ENCODE measurements at places on chromosomes 3 and 15.

GRCh38 chr15:62164014-62164395 is 1.1 kb downstream of the C2CD4B start:
- no peak for DNase-seq

DNA sequence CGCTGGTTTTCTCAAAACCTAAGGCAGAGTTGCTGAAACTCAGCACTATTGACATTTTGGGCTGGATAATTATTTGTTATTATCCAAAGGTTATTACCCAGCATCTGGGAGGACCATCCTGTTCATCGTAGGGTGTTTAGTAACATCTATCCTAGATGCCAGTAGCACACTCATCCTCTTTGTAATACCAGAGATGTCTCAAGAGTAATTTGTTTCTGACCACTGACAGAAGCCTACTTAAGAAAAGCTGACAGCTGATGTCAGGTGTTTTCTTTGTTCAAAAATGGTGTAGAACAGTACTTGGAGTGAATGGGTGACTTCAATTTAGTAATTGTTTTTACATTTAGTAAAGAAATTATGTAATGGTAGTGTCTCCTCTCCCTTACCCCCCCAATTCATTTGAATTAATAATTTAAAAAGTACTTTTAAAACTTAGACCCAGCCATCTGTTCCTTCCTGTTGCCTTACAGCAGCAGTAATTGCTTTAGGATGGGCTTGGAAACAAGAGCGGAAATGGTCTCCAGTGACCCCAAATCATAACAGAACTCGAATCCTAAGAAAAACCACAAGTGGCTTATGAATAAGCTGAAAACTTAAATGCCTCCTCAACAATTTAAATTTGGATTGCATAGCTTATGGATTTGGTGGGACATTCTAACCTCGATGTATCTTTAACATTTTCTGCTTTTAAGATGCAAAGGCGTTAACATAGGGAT is 105.4 kb downstream of the PTPRG start:
- no peak for DNase-seq

DNA sequence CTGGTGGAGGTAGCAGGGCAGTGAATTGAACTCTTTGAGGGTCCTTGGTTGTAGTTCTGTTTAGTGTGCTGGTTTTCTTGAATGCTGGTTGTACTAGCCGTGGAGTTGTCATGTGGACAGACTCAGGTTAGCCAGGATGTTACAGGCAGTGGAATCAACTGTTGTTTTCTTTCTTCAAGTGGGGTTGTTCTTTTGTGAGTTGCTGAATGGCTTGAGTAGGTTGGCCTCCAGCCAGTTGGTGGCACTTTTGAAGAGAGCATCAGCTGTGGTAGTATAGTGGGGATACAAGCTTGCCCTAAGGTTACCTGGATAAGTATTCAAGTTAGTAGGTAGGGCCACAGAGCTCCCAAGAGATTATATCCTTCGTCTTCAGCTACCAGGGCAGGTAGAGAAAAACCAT is 31.8 kb upstream of the RARB start:
- DNase-seq = no peak

DNA sequence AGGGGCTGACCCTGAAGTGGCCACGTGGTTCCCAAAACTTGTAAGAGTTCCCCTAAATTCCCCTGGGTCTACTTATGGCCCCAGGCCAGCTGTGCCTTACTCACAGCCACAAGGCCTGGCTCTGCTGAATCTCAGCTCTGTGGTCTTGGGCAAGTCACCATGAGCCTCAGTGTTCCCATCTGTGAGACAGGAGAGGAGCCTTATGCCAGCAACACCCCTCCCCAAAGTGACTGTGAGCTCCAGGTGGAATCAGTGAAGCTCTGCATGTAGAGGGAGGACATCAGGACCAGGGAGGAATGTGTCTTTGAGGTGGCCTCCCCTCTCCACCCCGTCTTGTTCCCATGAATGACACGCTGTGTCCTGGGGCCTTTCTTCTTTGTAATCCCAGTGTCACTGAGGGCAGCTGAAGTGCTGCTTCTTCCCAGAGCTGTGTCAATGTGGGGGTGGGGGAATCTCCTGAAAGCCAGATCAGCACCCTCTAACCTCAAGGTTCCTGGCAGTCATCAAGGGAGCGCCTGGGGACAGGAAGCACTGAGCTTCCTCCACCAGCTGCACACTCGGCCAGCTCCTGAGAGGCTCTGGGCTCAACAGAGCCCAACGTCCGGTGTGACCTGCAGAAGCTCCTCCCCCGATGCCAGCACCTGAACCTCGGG is 258.9 kb downstream of the UACA start:
- DNase-seq = no peak

GRCh38 chr3:118997190-118997589 is 37.5 kb downstream of the IGSF11 start:
- DNase-seq = no peak

DNA sequence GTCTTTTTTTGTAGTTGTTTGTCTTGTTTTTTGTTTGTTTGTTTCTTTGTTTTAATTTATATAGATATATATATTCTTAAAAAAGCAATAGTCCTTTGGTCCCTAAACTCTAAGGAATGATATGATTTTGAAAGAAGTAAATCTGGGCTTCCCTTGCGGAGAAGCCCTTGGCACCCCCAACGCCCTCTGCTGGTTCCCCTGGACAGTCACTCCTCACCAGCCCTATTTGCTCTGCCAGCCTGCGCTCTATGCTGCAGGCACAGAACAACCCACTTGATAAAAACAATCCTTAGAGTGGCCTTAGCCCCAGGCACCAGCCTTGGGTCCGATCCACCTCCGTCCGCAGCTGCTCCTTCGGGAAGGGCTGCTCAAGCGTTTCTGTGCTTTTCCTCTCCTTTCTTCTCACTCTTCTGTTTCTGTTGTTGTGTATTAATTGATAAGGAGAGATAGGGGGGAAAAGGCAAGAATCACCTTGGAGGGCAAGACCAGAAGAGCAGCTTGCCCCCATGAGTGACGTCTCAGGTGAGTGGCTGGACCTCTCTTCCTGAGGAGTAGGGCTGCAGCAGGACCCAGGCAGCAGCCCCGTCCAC is 13.7 kb upstream of the PARP6 start:
- DNase-seq = peak; percentile 46

DNA sequence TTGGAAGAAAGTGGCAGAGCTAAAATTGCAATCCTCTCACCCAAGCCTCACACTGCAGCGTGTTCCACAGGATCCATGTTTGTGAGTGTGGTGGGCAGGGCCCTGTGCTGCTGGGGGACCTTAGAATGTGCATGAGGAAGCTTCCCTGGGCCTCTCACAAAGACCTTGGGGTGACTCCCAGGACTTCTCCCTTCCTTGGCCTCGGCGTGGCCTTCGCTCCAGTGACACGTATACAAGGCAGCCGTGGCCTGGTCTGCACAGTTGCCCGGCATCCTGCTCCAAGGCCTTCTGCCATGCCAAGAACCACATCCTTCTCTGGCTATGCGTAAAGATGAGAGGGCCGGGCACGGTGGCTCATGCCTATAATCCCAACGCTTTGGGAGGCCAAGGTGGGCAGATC is 196.4 kb downstream of the UACA start:
- DNase-seq = no peak

DNA sequence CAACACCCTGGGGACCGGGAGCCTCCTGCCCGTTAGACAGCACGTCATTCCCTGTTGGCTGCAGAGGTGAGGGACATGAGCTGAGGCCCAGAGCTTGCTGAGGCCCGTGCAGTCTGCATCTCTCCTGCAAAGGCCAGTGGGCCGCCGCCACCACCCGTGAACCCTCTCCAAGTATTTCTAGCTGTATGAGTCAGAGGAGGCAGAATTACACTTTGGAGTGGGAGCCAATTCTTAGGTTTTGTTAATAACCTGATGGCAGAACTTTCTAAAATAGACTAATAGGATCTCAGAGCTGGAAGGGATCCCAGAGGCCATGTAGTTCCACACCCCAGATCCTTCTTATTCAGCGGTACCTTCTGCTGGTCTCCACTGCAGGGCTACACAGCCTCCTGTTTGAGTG is 335.2 kb upstream of the CTDSPL start:
- no peak for DNase-seq

DNA sequence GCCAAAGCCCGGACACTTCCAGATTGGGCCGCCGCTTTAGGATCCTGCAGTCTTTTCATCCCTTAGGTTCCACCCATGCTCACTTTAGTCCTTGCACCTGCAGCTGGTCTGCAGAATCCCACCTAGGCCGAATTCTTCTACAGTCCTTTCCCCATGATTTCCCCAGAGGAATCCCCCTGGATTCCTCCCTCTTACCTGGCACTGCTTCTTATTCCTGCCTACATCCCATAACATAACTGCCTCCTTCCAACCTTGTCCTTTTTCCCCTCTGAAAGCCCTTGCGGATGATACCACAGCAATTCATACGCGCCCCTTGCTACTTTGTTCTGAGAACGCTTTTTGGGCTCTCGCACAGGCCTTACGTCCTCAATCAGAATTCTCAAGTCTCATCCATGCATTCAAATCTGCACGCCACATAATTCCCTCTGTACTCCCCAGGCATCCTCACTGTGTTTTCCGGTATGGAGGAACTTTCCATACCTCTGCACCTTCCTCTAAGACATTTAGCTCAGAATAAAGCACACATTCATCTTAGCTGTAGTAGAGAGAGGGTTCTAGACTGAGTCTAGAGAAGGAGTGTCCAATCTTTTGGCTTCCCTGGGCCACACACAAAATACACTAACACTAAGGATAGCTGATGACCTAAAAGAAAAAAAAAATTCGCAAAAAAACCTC is 619 bp downstream of the EIF2AK4 start:
- DNase-seq = no peak

- DNase-seq = no peak
Measured at GRCh38 chr15:58378241-58379085, 53.3 kb upstream of the LIPC start.

DNA sequence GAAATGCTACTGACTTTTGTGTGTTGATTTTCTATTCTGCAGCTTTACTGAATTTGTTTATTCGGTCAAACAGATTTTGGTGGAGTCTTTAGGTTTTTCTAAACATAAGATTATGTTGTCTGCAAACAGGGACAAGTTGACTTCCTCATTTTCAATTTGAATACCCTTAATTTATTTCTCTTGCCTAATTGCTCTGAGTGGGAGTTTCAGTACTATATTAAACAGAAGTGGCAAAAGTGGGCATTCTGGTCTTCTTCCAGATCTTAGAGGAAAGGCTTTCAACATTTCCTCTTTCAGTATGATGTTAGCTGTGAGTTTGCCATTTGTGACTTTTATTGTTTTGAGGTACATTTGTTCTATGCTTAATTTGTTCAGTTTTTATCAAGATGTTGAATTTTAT is 268.5 kb downstream of the WNT5A start:
- no peak for DNase-seq

DNA sequence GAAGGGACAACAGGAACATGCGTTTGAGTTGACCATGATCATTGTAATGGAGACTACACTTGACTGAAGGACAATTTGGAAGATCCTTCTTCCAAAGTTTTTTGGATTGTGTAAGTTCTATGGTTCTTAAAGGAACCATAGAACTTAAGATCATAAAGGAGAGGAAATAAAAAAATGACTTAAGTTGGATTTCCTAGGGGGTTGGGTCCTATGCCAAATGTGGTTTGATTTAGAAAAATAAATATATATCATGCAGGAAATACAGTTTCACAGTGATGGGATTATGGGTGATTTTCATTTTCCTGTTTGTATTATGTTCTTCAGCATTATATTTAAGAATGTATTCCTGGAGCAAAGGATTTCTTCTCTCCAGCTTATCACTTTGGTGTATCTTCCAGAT is 305.5 kb upstream of the DPH6 start:
- DNase-seq = no peak

DNA sequence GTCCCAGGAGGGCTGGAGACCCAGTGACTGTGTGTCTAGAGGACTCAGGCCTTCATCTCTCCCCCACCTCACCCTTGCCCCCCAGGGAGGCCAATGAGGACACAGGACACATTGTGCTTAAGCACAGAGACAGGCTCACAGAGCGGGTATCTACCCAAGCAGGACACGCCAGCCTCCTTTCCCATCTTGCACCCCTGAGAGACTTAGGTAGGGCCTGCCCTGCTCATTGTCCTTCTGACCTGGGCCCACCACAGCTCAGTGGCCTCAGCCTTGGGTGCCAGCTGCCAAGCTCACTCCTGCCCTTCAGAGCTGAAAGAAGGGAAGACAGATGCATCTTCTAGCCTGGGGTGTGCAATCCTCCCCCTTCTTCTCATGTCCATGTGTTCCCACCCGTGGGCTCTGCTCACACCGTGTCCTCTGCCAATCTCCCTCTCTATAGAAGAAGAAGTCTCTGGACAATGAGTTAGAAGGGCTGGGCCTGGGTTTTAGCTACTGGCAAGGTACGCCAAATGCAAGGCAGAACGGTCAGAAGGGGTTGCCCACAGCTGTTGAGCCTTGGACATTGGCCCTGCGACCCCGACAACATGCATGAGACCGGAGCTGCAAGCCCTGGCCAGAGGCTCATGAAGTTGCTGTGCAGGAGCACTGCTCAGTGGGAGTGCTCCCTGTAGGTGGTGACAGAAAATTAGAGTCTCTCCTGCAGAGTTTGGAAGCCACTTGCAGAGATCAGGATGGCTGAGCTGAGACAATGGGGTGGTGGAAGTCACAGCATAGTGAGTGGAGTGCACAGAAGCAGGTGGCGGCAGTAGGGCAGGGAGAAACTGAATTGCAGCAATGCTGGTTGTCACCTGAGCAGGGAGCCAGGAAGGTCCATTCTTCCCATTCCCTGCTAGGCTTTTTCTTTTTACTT is 32.8 kb downstream of the ACSBG1 start:
- DNase-seq = no peak

DNA sequence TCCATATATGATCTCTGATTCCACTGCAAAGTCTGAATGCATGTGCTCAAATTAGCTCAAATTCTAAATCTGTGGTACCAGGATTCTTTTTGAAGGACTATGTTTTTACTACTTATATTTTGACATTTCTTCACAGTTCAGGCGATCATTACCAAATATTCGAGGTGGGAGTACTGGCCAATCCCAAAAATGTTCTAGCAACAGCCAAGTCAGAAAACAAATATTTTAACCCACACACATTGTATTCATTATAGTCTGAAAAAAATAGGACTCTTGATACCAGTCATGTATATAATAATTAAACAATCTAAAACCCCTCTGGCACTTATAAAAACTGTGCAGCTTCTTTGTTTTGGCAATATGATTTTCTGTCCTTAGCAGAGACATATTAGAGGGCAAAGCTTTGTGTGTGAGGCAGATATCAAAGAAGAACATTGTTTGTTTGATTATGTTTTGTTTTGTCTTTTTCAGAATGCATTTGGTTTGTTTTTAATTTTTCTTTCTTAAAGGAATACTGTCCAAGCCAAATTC is 37.4 kb downstream of the FGF7 start:
- no peak for DNase-seq

DNA sequence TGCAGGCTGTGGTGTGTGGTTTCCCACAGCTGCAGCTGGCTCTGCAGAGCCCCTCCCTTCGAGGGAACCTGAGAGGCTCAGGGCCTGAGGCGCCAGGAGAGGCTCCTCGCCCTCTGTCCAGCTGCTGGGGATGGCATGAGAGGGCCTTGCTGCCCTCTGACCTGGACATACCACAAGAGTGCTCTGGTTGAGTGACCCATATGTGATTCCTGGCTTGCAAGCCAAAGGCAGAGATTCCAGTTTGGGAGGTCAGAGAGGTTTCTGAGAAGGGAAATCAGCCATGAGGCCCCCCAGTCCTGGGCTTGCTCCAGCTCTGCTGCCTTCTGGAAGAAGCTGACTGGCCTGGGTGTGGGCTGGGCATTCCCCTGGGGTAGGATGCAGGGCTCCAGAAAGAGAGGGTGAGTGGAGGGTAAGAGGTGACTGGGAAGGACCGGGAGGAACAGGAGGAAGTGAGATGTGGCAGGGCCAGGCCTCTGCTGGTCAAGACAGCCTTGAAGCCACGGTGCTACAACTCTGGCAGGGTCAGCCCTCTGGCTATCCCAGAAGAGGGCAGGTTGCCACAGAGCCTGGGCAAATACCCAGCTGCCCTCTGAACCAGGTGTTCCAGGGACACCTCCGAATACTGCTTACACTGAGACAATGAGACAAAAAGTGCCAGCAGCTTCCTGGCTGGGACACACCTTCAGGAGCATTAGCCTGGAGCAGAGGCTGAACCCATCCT is 16.0 kb upstream of the SRP14 start:
- DNase-seq = peak; percentile 50

All from activated naive CD8-positive, alpha-beta T cell treated with anti-CD3 and anti-CD28 coated beads for 36 hours (primary cell).